ENCODE measurements at places on chromosomes 4 and X.

DNA sequence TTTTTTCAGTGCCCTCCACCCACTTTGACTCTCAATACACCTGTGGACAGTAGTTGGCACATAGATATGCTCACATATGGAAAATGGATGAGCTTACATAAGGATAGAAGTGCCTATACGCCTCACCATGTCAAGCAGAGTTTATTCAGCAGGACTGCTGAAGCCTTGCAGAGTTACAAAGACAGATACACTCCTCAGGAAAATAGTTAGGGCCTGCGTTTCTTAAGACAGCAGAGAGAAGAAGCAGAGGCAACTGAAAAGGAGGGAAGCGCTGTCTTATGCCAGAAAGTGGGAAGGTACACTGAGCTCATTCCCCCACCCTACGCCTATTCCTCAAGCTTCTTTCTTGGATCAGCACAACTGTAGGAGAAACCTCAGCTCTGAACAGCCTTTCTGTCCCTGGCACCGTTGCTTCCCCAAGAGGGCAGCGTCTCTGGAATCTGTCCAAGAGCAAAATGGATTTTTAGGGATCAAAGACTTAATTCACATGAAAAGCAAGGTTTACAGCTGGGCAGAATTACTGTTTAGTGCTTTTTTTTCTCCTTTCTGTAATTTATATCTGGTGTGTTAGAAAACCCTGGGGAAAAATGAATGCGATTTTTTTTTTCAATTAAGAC, 37.3 kb upstream of the MBTPS2 start:
- no peak for DNase-seq

DNA sequence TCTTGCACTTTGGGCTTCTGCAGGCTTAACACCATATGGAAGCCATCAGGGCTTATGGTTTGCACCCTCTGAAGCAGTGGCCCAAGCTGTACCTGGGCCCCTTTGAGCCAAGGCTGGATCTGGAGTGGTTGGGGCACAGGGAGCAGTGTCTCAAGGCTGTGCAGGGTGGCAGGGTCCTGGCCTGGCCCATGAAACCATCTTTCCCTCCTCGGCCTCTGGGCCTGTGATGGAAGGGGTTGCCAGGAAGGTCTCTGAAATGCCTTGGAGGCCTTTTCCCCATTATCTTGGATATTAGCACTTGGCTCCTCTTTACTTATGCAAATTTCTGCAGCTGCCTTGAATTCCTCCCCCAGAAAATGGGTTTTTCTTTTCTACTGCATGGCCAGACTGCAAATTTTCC, 134.7 kb upstream of the USP9X start:
- DNase-seq: no peak

GRCh38 chrX:42128020-42128419, 204.7 kb upstream of the CASK start:
- DNase-seq: no peak

- no peak for DNase-seq
Observed at GRCh38 chr4:108635070-108635655, 14.8 kb downstream of the RPL34 start.

GRCh38 chrX:10579112-10580011, 41.0 kb downstream of the MID1 start:
- DNase-seq: no peak

Data from activated T-cell treated with anti-CD3 and anti-CD28 coated beads, Interleukin-2, amount 50 U/mL, for 24 hours (primary cell).